ENCODE measurements at places on chromosomes 5 and 9.

GRCh38 chr9:97749928-97750327 is 52.8 kb upstream of the XPA start:
- no peak for DNase-seq

GRCh38 chr9:6758498-6759184 is 868 bp downstream of the KDM4C start:
- peak; percentile 27 for DNase-seq

DNA sequence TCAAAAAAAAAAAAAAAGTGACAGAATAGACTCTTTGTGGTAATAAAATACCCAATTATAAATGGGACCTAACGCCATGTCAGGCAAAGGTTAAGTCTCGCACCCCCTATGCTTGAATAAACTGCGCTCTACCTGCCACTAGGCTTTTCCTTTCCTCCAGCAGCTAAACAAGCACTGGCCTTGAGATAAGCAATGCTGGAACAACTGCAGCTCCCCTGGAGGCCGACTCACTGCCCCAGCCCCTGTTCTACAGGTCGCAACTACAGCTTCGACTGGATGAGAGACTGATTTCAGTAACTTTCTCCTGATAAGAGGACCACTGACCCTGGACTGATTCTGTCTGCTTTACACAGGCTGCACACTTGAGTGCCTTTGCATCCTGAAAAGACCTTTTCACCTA is 210.2 kb downstream of the HSPA4 start:
- DNase-seq, result no peak

- DNase-seq, result no peak
Observed at GRCh38 chr9:36132086-36132485, 4.4 kb upstream of the GLIPR2 start.

DNA sequence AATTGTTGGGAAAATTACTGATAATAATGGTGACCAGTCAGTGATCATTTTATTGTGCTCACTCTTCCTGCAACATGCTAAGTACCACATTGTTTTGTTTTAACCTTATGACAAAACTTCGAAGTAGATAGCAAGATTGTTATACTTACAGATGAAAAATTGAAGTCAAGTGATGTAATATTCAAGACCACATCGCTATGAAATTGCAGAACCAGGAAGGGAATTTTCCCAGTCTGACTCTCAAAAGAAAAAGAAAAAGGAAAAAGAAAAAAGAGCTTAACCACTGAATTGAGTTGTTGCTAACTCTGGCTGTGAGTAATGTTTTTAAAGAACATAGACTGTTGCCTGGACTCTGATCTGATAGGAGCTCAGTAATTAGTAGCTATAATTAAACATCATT is 170.6 kb upstream of the HAPLN1 start:
- no peak for DNase-seq

DNA sequence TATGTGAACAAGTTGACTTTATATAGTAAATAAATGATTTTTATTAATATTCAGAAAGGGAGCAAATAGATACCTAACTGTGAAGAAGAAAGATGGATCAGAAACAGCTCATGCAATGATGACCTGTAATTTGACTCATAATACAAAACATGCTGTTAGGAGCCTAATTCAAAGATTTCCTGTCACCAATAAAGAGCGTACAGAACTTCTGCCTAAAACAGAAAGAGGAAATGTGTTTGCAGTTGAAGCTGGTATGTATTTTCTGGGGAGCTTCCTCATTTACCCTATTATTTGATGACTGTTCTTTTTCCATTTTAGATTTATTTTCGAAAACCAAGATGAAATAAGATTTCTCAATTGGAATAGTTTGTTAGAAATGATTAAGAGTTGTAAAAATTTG is 11.4 kb downstream of the YTHDC2 start:
- DNase-seq, result no peak

Data from activated CD4-positive, CD25-positive, alpha-beta regulatory T cell treated with anti-CD3 and anti-CD28 coated beads, Interleukin-2, amount 50 U/mL, for 16 hours (primary cell).